Dorsolateral prefrontal cortex (tissue), 122 donors: ENCODE measurements at places on chromosomes 6 and 20.

DNA sequence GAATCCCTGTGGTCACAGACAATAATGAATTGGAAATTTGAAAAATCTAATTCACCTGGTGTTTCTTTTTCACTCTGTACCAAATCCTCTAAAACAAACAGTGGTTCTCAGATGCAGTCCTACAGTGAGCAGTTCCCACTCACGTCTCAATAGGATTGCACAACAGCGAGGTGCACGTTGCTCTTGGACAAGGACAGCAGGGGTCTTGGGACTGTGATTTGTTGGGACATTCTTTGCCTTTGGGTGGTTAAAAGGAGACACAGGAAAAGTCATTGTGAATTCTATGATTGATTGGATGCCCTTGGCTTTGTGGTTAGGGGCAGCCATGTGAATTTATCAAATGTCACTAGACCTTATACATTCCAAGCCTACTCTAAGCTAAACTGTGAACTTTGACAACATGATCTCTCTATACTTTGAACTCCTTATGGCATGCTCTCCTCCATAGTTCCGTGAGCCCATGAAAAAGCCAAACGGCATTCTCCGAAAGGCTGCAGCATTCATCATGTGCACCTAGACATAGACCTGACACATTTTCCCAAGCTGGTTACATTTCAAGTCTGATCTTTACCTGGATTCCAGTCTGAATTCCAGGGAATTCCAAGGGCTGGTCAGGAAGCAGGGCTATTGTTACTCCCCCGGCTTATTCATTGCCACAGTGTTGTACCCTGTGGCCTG is 647 bp downstream of the UNC93A start:
- no peak for DNase-seq

- DNase-seq: no peak
These were observed 13.6 kb upstream of the ABRACL start for GRCh38 chr6:139014945-139015344.

- DNase-seq: no peak
These were observed 15.2 kb upstream of the TAGAP start for GRCh38 chr6:159059885-159060506.

- DNase-seq: no peak
These were observed 87.3 kb downstream of the TOX2 start for GRCh38 chr20:44001667-44002596.

DNA sequence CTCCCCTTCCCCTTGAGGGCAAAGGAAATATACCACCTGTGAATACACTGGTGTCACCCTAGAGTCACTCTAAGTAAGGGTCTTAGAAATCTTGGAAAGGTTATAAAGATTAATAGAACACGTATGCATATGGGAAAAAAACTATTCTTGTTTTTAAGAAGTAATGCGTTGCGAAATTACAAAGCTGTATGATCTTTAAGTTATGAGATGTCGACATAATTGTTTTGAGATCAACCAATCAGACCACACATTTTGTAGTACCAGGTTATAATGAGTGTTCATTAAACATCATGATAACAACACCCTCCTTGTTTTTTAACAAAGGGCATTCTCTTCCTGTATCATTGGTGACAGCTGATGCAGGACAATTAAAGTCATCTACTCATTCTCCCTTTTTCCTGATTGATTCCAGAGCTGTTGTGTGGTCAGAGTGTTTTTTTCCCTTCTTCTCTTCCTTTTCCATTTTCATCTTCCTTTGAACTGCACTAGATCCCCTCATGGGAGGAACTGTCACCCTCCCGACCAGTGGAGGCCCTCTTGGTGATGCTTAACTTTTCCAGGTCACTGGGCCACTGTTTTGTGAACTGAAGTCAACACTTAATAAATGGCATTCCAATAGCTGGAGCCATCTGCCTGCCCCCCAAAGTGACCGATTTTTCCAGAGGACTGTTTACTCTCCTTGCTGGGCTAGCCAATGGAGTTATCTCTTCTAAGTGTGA is 37.0 kb downstream of the PRDM1 start:
- DNase-seq: no peak

GRCh38 chr20:49570161-49570827 is 2.4 kb upstream of the PTGIS start:
- no peak for DNase-seq

DNA sequence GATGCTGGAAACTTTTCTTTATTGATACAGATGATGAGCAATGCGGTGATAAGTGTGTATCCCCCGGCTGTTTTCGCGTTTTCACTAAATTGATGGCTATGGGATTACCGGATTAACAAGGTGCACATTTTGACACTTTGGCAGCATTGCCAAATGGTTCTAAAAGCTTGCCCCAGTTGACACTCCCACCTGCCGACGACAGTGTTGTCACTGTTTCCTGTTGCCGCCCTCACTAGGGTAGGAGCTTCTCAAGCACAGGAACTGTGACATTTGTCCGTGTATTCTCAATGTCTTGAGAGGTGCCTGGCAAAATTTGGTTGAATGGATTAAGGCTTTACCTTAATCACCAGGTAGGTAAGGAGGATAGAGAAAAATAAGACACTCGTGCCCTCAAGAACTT is 9.8 kb upstream of the MAPK13 start:
- DNase-seq: no peak

GRCh38 chr6:109239160-109239559 is 143.1 kb downstream of the CD164 start:
- DNase-seq: peak; percentile 34

DNA sequence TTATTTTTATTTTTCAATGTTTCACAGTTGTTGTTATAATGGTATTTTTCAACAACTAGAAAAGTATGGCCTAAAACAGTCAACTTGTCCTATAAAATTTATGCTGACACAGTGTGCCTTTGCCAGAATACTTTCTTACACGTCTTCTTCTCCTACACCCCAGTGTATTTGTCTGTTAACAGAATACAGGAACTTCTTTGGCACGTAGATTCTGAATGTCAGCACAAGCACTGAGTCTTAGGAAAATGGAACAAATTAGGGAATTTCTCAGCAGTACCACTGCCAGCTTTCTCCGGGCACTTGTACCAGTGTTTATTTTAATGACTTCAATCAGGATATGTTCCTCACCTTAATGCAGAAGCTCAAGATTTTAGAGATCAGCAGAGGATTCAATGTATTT is 26.7 kb upstream of the AKIRIN2 start:
- no peak for DNase-seq

DNA sequence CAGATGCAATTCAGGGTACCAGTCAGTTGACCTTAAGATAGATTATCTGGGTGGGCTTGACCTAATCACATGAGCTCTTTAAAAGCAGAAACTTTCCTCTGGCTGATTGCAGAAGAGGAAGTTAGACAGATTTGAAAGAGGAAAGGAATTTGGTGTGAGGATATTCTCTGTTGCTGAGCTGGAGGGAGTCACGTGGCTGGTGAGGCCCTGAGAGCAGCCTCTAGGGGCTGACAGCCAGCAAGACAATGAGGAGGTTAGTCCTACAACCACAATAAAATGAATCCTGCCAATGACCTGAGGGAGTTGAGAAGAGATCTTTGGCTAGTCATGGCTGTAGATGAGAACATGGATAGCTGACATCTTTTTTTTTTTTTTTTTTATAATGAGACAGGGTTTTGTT is 87.0 kb upstream of the B3GAT2 start:
- DNase-seq: no peak

GRCh38 chr20:381581-382290 is 1.2 kb downstream of the TRIB3 start:
- peak; percentile 54 for DNase-seq

- no peak for DNase-seq
These were observed 365.1 kb downstream of the ZFAND3 start for GRCh38 chr6:38184585-38185080.

GRCh38 chr20:21609221-21609620 is 95.4 kb upstream of the NKX2-2 start:
- peak; percentile 68 for DNase-seq

DNA sequence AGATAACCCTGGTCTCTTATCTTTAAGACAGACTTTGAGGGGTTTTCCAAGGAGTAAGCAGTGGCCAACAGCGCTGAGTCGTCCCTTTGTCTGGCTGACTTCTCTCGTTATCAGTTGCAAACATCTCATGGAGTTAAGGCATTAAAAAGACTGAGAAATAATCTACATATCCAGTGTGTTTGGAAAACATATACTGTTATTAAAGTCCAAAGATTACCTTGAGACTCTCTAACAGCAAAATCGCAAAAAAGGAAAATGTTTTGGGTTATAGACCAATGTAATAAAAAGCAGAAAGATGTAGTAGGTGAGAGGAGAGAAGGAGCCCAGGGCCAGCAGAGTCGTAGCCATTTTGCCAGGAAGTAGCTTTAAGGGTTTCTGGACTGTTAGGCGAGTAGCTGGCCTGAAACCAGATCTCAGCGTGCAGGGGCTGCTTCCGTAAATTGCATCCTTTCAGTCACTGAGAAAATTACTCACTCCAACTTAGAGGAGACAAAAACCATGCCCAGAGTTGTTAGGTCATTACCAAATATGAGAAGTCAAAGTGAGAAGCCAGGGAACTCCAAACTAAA is 24.6 kb downstream of the MYLK4 start:
- DNase-seq: no peak

- no peak for DNase-seq
These were observed 428.1 kb upstream of the NOX3 start for GRCh38 chr6:155883741-155884140.

- DNase-seq: no peak
These were observed 33.0 kb downstream of the PIM1 start for GRCh38 chr6:37202788-37203491.

DNA sequence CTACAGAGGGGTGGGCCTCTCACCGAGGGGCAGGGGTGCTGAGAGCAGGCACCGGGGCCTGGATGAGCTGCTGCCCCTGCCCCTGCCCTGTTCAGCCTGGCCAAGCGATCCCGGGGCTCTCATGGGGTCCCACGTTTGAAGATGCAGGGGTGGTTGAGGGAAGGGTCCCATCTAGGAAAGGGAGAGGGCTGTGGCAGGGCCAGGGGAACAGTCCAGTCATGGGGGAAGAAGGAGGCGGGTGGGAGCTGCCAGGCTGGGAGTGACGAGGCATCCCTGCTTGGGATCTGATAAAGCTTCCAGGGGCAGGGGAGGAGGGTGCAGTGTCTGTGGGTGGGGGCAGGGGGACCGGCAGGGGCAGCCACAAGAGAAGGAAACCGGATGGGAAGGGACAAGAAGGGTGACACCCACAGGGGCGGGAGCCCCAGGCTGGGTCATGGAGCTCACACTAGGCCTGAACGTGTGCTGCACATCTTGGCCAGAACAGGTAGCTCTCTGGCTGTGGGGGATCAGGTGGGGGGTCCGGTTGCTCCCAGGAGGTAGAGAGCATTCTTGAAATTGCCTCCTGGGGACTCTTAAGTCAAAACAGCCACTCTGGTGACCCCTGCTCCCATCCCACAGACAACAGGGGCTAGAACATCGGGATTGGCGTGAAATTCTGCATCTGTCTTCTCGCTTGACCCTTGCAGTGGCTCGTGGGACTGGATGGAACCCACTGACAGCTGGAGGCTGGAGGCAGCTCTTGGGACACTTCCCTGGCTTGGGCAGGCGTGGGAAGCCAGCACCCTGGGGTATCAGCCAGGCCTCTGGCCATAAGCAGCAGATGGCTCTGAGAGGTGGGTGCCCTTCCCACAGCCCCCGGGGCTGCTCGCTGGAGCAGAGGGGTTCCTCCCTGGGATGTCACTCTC is 58.0 kb upstream of the GATA5 start:
- no peak for DNase-seq

DNA sequence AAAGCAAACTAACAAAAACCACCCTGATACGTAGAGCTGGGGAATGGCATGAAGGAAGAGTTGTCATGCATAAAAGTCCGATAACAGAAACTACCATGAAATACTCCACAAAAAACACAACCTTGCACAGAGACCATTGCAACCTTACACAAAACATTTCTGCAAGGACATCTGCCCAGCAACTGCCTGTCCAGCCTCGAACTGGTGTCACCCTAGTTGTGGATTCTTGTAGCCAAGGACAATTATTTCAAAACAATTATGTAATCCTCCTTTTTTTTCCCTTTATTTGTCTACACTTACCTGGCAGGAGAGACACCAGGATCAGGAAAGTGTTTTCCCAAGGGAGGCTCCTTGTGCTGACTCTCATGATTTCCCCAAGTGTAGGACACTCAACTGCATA is 232.5 kb upstream of the SYNDIG1 start:
- no peak for DNase-seq

GRCh38 chr6:4905826-4906225 is 98.0 kb downstream of the RPP40 start:
- DNase-seq: no peak

GRCh38 chr6:14053811-14054210 is 63.8 kb upstream of the CD83 start:
- no peak for DNase-seq

DNA sequence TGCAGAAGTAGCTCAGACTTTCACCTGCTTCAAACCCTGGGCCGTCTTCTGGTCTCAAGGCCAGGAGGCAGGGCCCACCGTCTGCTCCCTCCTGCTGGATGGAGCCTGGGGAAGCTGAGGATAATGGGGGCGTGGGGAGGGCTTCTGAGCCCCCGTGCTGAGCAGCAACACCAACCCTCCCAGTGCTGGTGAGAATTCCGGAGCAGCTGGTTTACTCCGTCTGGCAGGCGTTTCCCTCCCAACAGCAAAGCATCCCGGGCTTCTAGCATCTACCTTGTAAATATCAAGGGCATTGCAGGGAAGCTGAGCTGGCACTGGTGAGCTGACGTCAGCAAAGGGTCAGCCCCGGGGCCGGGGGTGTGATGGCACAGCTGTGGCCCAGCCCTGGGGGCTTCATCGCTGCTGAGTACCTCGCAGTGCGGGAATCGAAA is 16.8 kb upstream of the CHRNA4 start:
- no peak for DNase-seq

DNA sequence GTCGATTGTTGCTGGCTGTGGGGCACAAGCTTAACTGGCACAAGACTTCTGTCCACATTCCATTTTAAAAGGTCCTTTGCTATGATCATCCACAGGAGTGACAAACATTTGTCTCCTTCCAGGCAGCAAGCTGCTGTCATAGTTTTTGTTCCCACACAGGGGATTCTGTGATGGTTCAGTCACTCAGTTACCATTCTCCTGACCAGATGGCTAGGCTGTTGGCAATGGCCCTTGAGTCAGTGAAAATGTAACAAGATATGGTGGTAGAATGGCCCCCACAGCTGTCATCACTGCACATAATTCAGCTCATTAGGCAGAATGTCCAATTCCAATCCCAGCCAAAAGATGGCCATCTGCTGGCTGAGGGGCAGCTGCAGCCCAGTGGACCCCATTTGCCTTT is 13.7 kb downstream of the BPIFA1 start:
- DNase-seq: no peak

DNA sequence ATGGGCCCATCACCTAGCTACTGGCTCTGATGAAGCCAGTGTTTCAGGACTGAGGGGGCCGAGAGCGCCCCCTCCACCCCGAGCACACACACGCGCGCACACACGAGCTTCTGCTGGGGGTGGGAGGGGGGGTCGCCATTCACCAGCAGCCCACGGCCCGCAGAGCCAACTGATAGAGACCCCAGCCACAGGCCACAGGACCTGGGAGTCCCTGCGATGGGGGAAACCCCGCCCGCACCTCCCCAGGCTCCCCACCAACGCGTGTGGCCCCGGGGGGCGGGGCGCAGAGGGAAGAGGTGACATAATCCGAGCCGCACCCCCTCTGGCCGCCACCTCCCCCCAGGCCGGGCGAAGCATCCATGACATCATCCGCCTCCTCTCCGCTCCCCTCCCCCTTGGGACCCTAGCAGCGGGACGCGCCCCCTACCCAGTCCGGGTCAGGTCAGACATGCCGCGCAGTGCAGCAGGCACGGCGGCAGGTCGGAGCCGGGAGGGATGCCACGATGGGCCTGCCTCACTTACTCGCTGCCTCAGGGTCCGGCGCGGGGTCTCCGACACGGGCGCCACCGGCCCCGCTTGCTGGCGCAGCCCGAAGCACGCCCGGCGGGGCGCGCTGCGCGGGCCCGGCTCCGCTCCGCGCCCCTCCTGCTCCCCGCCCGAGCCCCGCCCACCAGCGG is at the start of gene LZTS3:
Gene LZTS3 (minus strand): TSS at position 617 of the 677 bp plus-strand sequence. CDS start 6,386 bp downstream, outside the sequence.
- no peak for DNase-seq

- DNase-seq: no peak
These were observed 520.8 kb downstream of the EPM2A start for GRCh38 chr6:145214570-145214969.
